Stimulated activated CD8-positive, alpha-beta memory T cell treated with anti-CD3 and anti-CD28 coated beads, Interleukin-7, amount 100 ng/mL, for 1 hour (primary cell): ENCODE measurements at places on chromosomes 4 and X.

- no peak for DNase-seq
Observed at GRCh38 chr4:153643406-153644383, 40.4 kb upstream of the TLR2 start.

DNA sequence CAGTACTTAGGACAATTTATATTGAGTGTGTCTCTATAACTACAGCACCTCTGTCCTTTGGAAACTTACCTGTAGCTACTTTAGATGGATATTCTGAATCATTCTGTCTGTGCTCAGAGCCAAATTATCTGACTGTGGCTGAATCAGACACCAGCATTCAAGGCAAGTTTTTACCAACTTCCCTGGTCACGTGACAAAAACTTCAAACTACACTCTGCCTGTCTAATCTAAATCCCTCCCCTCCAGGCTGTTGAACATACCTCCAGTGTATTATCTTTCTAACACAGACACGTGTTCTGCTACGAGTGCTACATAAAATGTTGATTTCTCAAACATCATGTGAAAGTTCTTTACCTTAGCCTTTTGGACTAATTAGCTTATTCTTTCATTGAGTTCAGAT, 641.2 kb upstream of the CPEB2 start:
- DNase-seq: no peak

DNA sequence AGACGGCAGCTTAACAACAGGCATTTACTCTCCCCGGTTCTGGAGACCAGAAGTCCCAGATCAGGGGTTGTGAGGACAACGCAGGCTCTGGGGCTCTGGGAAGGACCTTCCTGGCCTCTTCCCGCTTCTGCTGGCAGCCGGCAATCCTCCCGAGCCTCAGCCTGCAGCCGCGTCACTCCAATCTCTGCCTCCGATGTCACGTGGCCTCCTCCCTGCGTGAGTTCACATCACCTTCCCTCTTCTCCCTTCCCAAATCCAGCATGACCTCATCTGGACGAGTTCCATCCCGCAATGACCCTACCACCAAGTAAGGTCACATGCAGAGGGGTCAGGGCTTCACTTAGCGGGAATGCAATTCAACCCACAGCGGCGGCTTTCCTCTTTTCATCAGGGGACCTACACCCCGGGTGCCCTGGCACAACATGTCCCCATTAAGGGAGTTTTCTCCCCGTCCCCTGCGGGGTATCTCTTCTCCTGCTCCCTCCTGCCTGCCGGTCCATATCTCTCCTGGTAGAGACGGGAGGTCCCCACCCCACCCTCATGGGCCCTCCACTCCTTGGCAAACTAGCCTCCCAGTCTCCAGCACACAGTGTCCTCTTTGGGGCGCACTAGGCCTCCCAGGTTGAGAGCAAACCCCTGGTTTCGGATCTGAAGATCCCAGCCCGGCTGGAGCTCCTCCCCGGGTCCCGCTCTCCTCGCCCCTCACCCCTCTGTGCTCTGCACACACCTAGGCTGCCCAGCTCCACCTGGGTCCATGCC, 25.5 kb downstream of the ABLIM2 start:
- no peak for DNase-seq

DNA sequence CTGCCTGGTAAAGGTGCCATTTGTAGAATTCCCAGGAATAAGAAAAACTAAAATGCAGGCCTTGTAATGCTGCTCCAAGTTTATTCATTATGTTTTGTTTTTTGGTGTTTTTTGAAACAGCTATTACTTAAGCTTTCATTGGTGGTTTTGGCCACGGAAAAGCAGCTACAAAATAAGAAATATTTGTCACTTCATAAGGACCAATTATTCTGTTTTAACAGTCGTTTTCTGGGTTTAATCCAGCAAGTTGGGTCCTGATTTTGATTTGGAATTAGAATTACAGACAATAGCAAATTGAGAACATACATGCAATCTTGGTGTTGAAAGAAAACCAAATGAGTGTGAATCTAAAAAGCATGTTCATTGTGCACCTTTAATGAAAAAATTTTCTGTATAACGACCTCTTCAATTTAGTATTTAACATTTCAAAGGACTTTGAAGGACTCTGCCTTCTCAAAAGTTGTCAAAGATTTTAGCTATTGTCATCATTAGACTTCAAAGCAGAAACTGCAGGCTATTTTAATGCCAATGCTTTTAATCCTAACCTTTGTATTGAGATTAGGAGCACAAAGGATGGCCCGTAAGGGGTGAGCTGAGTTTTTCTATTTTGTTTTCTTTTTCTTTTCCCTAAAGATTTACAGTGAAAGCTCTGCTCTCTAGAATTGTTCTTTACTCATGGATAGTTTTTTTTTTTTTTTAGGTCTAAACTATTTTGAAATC, 26.7 kb upstream of the STOX2 start:
- no peak for DNase-seq

DNA sequence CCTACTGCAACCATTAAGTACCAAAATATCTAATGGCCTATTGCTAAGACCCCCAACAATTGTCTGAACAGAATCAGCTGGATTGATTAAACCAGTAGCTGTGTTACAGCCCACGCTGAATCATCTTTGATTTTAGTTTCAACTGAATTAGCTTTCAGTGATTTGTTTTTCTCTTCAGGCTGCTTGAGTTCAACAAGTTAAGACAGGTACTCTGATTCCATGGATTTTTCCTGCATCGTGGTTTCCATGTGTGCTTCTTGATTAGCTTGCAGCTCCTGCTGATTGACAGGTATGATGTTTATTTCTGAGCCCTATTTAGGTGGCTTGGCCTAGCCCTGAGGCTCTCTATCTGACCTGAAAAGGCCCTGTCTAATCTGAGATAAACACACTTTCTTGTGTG, 91.3 kb downstream of the GUCY2F start:
- DNase-seq: no peak

GRCh38 chr4:117900832-117901231, 133.5 kb upstream of the NDST3 start:
- DNase-seq: no peak

DNA sequence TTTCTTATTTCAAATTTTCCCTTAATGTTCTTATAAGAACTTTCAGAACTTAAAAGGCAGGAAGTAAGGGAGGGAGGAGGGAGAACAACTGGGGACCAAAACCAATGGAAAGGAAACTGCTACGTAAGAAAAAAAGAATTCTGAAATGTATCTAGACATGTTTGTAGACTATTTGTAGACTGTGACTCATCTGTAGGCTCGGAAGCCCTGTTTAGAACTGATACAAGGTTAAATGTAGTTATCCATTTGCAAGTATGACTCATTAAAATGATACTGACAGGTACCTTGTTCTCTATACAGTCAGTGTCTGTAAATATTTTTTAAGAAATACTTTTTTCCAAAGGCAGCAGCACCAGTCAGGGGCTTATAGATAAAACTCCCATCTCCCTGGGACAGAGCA, 202.0 kb downstream of the DHX15 start:
- no peak for DNase-seq

DNA sequence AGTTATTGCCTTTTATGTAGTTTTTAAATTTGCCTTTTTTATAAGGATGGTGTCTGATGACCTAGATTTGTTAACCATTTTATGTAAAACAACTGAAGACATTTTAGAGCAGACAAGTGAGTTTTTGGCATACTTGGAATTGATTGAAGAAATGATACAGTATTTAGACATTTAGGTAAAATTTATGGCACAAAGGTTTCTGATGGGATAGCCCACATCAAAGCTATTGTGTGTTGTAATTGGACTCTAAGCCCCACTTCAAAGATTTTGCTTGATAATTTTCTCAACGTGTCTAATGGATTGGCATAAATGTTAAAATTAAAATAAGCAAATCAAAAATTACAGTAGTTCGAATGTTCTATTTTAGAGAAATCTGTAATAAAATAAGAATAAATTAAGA, 17.6 kb downstream of the EPGN start:
- no peak for DNase-seq

- no peak for DNase-seq
Observed at GRCh38 chr4:23373261-23373660, 516.6 kb downstream of the PPARGC1A start.

DNA sequence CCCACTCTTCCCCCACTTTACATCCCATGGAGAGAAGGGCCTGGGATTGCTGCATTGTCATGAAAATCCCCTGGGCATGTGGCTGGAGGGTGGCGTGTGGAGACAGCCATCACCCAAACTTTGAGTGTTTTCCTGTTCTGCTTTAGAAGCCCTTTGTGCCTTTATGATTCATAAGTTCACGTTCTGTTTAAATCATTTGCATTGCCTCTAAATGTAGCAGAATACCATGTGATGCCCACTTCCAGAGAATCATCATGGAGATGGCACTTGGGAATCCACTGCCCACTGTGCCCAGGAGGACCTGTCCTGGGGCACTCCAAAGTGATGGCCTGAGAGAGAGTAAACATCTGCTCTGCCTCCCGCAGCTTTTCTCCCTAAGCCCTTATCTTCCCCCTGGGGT, 52.8 kb downstream of the MED28 start:
- no peak for DNase-seq

GRCh38 chr4:69025191-69025998, 70.9 kb upstream of the UGT2B7 start:
- no peak for DNase-seq

- no peak for DNase-seq
Observed at GRCh38 chrX:26851981-26852380, 611.2 kb downstream of the PPP4R3C start.

GRCh38 chr4:111204797-111205196, 581.9 kb upstream of the PITX2 start:
- DNase-seq: no peak

GRCh38 chrX:31433856-31434255, 362.0 kb upstream of the FTHL17 start:
- no peak for DNase-seq

DNA sequence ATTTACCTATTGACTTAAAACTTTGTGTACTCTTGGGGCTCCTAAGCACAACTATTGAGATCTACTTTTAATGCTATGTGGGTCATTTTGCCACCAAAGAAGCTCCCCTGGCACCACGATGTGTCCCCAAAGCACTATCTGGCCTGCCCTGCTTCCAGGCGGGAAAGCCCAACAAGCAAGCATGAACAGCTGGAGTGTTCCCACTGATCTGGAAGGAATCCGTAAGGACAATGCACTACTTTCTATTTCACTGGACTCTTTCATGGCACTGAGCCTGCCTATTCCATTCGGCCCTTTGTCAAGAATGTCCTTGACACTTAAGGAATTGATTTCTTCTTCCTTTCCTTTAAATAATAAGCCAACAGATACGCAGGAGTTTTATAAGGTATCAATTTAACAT, 38.8 kb downstream of the GRIA3 start:
- no peak for DNase-seq

DNA sequence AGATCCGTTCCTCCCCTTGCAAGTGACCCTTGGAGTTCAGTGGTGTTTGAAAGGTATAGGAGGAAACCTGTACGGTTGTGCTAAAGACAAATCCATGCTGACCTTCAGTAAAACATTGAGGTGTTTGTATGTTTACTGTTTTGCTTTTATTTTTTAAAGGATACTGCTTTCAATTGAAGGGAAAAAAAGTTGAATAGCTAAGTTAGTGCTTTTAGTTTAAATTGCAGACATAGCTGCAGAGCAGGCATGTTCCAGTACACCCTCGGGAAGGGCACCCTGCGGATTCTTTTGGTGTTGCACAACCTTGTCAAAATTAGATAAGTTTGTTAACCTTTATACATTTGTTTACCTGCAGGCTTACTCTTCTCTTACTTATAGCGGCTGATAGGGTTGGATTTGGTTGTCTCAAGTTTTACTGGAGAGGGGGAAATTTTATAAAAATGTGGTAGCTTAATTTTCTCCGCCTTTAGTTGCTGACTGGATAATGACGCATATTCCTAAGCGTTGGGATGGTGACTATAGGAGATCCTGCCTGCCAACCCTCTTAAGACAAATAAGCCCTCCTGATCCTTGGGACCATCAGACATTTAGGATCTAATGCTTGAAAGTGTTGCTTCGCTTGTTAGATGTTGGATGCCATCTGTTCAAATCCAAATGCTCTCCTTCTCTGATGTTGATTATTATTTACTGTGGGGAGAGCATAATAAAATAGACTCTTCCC, 2.0 kb downstream of the RAPGEF2 start:
- DNase-seq: no peak

DNA sequence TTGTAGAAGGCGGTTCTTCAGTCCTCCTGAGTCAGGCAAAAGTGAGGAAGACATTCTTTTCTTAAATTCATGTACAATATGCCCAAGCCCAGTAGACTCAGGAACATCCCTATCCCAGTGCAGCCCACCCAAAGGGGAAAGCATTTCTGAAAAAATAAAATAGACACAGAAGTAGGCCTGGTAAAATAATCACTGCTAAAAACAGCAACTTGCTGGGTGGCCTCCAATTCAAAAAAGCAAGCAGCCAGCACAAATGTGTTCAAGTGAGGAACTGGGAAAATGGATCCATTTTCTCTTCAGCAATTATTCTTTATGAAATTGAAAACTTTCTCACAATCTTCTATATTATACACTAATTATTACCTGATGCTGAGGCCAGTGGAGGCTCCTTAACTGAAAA, 165.4 kb downstream of the PCDH19 start:
- no peak for DNase-seq

GRCh38 chr4:87882861-87883260, 50.1 kb downstream of the MEPE start:
- no peak for DNase-seq

DNA sequence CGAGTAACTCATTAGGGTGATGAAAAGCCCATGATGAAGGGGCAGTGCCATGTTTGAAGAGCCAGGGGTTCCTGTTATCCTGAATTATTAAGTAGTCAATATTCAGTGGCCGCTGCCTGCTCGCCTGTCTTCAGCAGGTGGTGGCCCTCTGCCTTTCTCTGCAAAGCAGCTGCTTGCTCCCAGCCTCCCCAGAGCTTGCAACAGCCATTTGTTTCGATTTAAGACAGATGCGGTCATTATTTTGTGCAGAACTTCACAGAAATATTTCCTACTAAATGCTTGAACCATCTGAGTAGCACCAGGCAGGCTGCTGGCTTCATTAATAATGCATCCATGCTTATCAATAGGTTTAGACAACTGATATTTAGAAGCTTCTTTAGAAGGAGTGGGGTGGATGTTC, 104.3 kb upstream of the TTC29 start:
- DNase-seq: no peak

GRCh38 chr4:20137176-20137575, 114.5 kb upstream of the SLIT2 start:
- DNase-seq: no peak
